ENCODE measurements at places on chromosomes 12 and 14. TPM values are rescaled to one million over a fixed set of nuclear protein-coding genes. Genes with fewer than 3 reads are reported as not detected.

Gene KCNC2
- total RNA-seq, result not detected

Gene ITGA7
- total RNA-seq, result 291 TPM

Gene CLEC2A
- not detected for total RNA-seq

Gene EXOC3L4
- total RNA-seq, result 0.37 TPM

Gene FOXN4
- total RNA-seq, result not detected

Gene SNW1
- total RNA-seq, result 31.7 TPM

Gene CRACR2A
- 6.0 TPM for total RNA-seq

Gene ACVRL1
- total RNA-seq, result 48.1 TPM

Gene BHLHE41
- 15.0 TPM for total RNA-seq

Gene STRN3
- 46.8 TPM for total RNA-seq

Gene SLC6A12
- not detected for total RNA-seq

Gene PRKD1
- 4.3 TPM for total RNA-seq

Gene SVOP
- total RNA-seq, result not detected

Gene C3AR1
- 3.4 TPM for total RNA-seq

Gene ACOT6
- total RNA-seq, result not detected

Gene KRT3
- total RNA-seq, result not detected

Gene CEBPE
- total RNA-seq, result not detected

Gene PLCZ1
- total RNA-seq, result not detected

Gene CAPS2
- 7.3 TPM for total RNA-seq

Gene KRT79
- not detected for total RNA-seq

Gene E2F7
- not detected for total RNA-seq

Gene SIRT4
- 5.6 TPM for total RNA-seq

Gene CLEC1B
- not detected for total RNA-seq

Gene IAPP
- not detected for total RNA-seq

Gene MLH3
- total RNA-seq, result 16.1 TPM

Gene PTGER2
- total RNA-seq, result 1.5 TPM

Gene HSPB8
- total RNA-seq, result 530 TPM

Gene FOS
- 555 TPM for total RNA-seq

Gene IFNG
- not detected for total RNA-seq

Gene C1QL4
- not detected for total RNA-seq

Measured in right atrium auricular region (tissue), 2 donors.